ENCODE measurements at places on chromosomes 11 and 22.

DNA sequence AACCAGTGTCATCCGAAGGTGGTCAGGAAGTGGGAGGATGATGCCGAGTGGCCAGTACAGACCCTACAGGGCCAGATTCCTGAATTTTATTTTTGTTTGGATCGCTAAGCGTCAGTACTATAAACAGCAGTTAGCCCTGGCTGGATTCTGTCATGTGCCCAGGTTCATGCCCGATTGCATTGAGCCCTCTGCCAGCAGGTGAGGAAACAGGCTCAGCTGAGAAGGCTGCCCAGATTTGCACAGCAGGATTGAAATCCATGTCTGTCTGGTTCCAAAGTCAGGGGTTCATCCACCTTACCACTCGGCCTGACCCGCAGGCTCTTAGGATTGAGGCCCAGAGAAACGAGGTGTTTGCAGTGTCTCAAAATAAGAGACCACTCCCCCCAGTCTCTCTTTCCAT is 9.1 kb upstream of the TBC1D22A start:
- no peak for DNase-seq

GRCh38 chr22:18088825-18089568 is 11.2 kb downstream of the PEX26 start:
- DNase-seq: no peak

DNA sequence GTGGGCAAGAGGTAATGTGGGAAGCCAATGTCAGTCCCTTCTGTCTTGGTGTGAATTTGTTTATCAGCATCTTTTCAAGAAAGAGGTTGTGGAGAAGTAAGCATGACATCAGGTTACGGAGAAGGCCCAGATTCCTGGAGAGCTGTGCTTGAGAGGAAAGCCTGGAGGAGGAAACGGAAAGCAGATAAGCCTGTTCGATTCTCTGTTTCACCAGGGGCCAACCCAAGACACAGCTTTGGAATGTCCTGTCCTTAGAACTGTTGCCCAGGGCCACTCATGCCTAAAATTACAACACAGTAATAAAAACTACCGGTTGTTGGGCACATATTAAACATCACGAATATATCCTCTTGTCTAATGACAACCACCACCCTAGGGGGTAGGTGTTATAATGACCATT is 148.5 kb downstream of the NAV2 start:
- no peak for DNase-seq

DNA sequence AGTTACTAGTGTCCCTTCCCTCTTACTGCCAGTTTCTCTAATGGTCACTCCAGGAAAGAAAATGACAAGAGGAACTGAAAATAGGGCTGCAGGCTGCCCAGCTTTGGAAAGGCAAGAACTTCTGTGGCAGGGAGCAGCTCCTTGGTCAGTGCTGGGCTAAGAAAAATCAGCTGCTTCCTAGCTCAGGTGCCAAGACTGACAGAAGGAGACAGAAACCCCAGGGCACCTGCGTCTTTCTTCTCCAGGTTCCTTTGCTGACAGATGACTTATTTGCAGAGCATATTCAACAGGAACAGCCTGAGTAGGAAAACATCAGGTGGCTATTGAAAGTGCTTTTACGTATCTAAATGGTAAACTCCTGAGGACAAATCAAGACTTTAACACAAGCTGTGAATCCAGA is 25.4 kb downstream of the MAML2 start:
- DNase-seq: no peak

GRCh38 chr11:76613901-76614300 is 56.6 kb downstream of the LRRC32 start:
- no peak for DNase-seq

- no peak for DNase-seq
Measured at GRCh38 chr11:45341372-45341771, 55.2 kb upstream of the SYT13 start.

DNA sequence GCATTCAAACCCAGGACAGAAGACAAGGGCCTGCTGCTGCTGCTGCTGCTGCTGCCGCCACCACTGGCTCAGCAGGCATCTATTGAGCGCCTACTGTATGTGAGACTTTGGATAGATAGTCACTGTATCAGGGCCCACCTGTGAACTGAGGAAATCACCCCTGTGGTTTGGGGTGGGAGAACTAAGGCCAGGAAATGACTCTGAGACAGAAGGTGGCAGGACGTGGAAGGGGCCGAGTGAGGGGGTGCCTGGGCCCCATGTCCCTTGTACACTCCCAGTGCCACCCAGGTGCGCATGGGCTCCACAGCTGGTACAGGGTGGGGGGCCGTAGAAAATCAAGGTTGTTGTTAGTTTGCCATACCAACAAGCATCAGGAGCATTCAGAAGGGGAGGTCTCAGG is 50.6 kb downstream of the ARHGAP8 start:
- DNase-seq: no peak

GRCh38 chr11:10526974-10527918 is 13.7 kb downstream of the RNF141 start:
- DNase-seq: peak; percentile 52

DNA sequence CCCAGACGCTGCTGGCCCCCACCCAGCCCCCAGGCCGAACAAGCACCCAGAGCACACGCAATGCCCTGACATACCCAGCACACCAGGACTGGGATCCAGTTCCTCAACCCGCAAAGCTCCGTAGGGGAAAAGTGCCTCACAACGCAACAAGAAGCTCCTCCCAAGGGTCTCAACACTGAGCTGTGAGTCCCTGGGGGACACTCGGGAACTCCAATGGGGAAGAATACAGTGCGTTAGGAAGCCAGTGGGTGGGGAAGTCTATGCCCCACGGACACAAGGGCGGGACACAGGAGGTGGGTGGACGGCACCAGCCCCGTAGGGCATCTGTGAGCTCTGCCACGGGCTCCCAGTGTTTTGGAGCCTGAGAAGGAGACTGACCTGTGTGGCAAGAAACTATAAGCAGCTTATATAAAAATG is 1.6 kb downstream of the DEAF1 start:
- no peak for DNase-seq

DNA sequence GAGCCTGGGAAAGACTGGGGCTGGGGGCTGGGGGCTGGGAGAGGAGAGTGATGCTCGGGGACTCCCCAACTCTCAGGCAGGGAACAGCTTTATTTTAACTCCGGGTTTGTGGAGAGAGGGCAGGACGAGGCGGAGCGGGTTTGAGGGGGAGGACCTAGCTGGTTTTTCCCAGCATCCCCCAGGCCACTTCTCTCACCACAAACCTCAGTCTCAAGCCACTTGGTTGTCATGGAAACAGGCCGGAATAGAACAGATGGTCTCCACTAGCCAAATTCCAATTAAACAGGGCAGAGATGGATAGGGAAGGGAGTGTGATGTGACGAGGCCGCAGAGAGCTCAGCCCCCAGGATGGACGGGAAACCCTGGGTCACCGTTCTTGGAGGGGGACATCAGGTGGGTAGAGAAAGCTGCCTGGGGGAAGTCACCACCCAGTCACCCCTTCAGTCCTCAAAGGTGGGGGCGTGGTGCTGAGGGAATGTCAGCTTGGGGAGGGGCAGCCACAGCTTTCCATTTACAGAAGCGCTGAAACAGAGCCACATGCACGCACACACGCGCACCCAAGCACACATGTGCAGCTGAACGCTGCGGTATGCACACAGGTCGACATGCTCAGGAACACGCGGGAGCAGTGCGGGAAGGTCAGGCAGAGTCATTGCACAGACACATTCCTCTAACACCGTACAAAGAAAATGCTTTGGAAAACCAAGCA is 19.2 kb downstream of the NECTIN1 start:
- DNase-seq: peak; percentile 74

DNA sequence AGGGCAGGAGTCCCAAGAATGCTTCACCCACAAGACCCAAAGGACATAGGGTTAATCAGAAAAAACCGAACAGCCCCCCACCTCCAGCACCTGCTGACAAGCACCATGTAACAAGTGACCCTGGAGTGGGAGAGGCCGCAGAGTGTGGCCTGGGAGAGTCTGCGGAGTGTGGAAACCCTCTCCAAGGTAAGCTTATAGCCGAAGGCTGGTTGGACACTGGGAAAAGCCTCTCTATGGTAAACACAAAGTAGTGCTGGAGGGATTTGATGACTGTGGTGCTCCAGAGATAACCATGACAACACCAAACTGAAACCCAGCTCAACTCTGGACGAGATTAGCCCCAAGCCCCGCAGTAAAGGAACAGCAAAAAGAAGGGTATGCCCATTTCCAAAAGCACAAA is 19.2 kb downstream of the ASCL2 start:
- no peak for DNase-seq

- peak; percentile 9 for DNase-seq
Measured at GRCh38 chr11:120425527-120425926, 86.0 kb upstream of the GRIK4 start.

DNA sequence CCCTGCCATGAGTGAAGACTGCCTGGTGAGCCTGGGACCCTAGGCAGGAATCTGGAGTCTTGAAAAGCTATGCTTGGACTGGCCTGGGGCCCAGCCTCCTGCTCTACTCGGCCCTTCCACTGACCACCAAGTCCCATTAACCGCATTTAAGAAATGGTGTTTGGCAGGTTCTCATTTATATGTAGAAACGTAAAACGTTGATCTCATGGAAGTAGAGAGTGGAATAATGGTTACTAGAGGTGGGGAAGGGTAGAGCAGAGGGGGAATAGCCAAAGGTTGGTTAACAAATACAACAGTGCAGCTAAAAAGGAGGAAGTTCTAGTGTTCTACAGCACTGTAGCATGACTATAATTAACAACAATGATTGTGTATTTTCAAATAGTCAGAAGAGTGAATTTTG is 72.9 kb upstream of the EED start:
- no peak for DNase-seq

GRCh38 chr22:22884010-22884887 is 3.4 kb upstream of the IGLL5 start:
- DNase-seq: peak; percentile 85

DNA sequence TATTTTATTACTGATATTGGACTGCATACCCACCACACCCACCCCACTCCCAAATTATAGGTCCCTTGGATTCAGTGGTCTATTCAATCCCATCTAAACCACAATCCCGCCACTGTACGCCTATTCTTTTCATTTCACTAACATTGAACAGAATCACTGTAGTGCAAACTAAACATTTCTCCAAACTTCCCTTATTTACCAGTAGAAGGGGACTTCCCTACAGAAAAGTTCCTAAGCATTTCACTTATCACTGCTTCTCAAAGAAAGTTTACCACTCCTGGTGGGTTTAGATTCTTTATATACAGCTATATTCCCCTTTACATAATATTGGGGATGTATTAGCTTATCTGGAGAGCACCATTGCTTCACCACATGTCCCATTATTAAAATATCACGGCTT is 29.3 kb downstream of the OR8B12 start:
- no peak for DNase-seq

GRCh38 chr11:48019217-48019584 is 38.8 kb downstream of the PTPRJ start:
- no peak for DNase-seq

DNA sequence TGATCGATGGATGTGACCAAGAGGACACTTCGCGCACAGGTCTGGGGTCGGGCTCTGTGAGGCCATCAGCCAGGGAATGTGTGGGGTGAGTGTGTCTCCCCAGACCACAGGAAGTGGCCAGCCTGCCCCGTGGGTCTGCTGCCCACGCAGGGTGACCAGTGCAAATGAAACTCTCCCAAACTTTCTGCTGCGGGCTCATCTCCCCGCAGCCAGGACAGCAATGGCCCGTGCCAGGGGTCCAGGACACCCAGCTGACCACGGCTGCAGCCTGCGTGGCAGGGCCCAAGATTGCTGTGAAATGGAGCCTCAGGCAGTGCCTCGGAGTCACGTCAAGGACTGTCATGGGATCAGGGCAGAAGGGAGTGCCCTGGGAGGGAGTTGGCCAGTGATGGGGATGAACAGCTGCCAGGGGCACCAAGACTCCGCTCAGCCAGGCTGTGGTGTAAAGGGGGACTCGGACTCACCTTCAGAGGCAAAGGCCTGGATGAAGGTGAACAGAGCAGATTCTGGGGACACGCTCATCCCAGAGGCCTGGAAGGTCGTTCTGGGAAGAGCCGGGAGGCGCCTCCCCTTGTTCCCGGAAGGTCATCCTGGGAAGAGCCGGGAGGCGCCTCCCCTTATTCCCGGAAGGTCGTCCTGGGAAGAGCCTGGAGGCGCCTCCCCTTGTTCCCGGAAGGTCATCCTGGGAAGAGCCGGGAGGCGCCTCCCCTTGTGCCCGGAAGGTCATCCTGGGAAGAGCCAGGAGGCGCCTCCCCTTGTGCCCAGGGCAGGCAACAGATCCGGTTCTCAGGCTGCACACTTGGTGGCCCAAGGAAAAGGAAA is 252.6 kb downstream of the BRD1 start:
- no peak for DNase-seq

DNA sequence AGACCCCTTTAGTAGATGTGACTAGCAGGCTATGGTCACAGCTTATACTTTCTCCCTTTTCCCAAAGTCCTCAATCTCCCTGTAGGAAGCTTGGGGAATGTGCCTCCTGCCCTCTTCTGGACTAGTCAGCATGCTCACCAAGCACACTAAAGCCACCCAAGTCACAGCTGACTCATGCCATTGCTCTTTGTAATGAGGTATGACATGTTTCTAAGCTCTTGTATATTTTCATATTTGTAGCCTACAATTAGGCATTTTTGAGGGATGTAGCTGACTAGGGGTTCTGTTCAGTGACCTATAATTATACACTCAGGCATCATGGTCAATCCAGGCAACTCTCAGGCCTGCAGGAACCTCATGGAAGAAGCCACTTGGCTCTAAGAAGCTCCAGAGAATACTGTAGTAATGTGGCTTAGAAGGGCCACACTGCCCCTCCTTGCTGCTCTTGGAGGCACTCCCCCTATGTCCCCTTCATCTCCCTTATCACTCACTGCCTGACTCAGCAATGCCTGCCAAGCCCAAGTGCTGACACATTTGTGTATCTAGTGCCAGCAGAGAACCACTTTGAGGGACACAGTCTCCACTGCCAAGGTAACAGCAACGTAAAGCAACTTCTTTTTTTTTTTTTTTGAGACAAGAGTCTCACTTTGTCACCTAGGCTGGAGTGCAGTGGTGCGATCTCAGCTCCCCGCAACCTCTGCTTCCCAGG is 86.2 kb downstream of the RPL27A start:
- DNase-seq: no peak

DNA sequence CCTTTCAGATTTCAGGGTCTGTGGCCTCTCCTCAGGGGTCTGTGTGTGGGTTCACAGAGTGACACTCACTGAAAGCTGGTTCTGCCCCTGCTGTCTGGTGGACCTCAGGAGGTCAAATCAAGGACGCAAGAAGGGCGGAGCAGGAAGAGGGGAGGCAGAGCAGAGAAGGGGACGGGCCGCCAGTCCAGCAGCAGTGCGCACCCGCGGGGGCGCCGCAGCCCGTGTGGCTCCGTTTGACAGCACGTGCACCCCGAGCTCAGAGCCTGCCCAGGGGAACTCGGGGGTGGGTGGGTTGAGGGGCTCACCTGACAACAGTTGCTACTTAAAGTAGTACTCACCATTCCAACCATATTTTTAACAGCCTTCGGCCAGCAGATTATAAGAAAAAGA is 71.4 kb upstream of the PITPNB start:
- no peak for DNase-seq

GRCh38 chr22:39518144-39518786 is 2.1 kb upstream of the ATF4 start:
- no peak for DNase-seq

GRCh38 chr11:119794756-119795155 is 65.8 kb upstream of the NECTIN1 start:
- DNase-seq: no peak

Measured in GM20000 (cell line).